Activated T-helper 9 cell treated with anti-CD3 and anti-CD28 coated beads, Interleukin-2, amount 50 U/mL, for 16 hours (primary cell): ENCODE measurements at places on chromosomes 7 and 10.

DNA sequence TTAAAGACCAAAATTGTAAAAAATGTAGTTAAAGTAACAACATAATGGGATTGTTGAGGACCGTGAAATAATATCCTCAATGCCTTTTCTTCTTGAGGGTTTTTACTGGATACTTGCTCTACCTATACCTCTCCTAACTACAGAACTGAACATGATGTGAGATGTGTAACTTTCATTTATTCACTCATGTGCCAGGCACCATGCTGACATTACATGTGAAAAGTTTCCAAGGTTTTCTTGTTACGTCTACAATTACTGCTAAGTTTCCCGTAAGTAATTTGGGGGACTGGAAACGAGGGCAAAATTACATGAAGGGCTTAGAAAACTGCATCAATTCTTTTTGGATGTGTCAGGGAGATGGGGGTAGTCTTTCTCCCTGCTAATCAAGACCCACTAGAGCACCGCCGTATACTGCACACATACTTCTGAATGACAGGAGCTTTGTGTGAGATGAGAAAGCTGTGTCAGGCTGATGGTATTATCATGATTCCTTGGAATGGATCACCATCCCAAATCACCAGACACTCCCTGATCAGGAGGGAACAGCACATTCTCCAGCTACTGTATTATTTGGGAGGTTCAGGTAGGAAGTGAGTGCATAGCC is 41.8 kb downstream of the PTPRZ1 start:
- no peak for DNase-seq

DNA sequence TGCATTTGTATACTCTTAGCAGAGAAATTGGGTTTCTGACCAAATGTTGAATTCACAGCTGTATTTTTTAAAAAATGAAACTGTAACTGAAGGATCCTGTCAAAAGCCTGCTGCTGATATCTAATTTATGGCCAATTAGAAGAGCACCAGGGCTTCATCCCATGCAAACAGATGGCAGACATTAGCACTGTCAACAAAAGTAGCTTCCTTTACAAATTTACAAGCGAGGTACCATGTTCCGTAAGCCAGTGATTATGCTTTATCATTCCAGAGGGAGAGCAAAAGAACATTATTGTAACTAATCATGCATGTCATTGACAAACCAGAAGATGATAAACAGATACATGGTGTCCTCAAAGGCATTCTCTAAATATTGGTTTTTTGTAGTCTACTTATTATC is 177.2 kb upstream of the DKK1 start:
- no peak for DNase-seq

- DNase-seq = no peak
Observed at GRCh38 chr7:71429083-71429482, 297.1 kb downstream of the GALNT17 start.

- no peak for DNase-seq
Observed at GRCh38 chr10:48609899-48610584, 5.2 kb upstream of the ARHGAP22 start.

GRCh38 chr7:129262324-129262723 is 37.5 kb downstream of the AHCYL2 start:
- no peak for DNase-seq
